T-helper 17 cell (primary cell): ENCODE measurements at places on chromosomes 5 and 9.

DNA sequence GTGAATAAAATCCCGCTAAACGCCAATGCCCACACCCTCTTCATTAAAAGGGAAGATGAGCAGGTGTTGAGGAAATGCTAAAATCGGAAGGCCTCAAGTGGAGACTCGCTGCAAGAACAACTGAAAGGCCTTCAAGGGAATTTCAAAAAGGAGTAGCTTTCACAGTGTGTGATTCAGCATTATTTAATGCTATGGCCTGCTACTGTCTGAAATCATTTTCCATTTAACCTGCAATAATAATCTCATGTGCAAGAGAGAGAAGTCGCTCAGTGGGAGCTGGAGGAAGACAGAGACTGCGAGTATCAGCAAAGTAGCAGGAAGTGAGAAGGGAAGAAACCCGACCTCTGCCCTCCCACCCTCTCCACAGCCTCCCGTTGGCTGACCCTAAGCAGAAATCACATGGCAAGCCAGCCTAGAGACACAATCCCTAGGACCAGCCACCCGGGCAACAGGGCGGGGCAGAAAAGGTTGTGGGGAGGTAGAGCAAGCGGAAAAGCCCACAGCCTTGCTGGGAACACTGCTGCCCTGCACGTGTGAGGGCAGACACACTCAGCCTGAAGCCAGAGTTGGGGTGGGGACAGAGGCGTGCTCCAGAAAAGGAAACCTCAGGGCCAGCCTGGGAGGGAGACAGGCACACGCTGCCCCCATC, 39.9 kb upstream of the CTSL start:
- DNase-seq: no peak

- no peak for DNase-seq
Observed at GRCh38 chr9:126860757-126861466, 473 bp downstream of the ZBTB34 start.

- DNase-seq: no peak
Observed at GRCh38 chr9:136117291-136117915, 1.3 kb downstream of the TMEM250 start.

DNA sequence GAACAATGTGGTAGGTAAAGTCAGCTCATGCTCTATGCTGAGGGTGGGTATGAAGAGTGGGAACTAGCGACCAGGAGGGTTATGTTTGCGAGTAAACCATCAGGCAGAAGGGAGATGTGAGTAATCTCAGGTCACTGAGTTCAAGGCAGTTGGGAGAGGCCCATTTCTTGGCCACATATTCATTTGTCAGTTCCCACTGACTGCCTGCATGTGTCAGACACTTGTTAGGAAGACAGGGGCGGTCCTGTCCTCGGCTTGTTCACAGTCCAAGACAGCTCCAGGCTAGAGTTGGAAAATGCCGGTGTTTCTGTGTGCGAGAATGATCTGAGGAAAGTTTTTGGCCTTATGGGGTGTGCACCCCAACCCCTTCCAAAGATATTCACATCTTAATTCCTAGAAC, 48.6 kb upstream of the GDNF start:
- DNase-seq: no peak

- DNase-seq: peak; percentile 26
Observed at GRCh38 chr9:78121488-78121887, 89.9 kb upstream of the GNAQ start.

DNA sequence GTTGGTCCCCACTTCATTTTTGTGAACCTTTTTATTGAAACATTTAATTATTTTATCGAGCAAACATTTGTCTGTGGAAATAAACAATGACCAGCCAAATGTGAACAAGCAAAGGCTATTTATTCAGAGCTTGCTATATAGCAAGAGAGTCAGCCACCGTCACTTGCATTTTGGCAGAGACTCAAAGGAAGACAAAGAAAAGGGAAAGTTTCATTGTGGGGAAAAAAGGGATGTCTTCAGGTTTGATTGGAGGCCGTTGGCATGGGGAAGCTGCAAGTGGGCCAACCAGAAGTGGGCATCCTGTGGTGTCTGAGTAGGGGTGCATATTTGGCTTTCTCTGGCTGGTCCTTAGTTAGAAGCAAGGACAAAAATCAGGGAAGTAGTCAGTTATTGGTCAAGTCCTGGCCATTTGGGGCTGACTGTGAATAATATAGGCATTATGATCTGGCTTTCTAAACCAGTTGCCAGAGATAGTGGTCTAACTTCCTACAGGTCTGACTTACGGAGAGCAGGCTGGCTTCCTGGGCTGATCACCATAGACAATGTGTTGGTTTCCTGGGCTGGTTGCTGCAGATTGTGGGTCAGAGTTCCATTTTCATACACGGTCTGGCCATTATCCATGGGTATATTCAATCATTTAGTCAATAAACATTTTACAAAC, 16.6 kb downstream of the ENC1 start:
- DNase-seq: no peak

DNA sequence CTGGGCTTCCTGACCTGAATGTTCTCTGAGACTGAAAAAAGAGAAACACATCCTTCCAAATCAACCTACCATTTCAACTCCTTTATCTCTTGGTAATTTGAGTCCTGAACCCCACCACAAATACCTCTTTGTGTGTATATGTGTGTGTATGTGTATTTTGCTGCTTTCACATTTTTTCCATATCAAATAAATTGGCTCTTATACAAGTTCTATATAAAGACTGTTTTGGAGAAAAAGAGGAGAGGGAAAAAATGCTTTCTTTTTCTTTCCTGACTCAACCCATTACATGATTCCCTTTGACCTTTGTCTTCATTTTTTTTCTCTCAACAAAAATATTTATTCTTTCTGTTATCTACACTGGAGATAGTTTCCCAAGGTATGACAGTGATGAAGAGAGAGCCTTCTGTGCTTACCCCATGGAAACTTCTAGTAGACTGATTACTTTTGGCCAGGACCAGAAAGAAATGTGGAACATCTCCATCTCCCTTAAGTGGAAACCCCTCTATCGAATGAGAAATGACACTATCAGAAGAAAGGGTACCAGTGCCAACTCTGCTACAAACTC, 85.3 kb downstream of the PAPPA start:
- DNase-seq: no peak

DNA sequence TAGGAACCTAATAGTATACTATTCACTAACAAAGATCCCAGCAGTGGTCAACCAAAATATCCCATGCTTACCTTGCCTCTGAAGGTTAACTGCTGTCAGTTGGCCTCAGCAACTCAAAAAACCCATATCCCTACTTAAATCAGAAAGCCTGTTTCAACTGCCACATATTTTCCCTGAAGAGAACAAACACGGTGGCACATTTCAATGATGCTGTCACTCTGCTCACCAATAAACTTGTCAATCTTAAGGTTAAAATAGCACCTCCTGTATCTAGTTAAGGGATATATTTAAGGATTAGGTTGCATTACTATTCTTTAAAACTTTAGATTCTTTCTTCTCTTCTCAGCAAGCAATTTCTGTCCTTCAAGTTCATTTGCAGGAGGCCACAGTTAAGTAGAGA, 986.9 kb downstream of the CDH18 start:
- DNase-seq: no peak

GRCh38 chr5:168674893-168675482, 95.8 kb upstream of the PANK3 start:
- DNase-seq: no peak

- no peak for DNase-seq
Observed at GRCh38 chr9:127769929-127770582, 8.4 kb downstream of the SH2D3C start.

- DNase-seq: no peak
Observed at GRCh38 chr5:108548684-108549596, 167.0 kb upstream of the FBXL17 start.

- no peak for DNase-seq
Observed at GRCh38 chr5:124040799-124041198, 528.8 kb downstream of the CSNK1G3 start.

DNA sequence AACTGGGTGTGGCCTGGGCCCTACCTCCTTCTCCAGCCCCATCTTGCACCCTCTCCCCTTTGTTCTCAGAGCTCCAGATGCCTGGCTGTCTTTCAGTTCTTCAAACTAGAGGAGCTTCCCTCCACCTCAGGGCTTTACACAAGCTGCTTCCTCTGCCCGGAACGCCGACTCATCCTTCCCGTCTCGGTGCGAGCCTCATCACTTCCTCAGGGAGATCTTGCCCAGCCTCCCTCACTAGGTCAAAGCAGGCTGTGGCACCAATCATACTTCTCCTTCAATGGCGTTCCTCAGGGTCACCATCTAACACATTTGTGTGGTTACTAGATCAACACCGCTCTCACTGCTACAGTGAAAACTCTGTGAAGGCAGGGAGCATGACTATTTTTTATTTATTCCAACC, 56.2 kb upstream of the ZSWIM6 start:
- DNase-seq: no peak
